Activated T-helper 1 cell treated with Interleukin-2 at 50 U/mL for 16 hours (primary cell): ENCODE measurements at places on chromosomes 13 and 19.

GRCh38 chr13:113934576-113934975, 39.3 kb downstream of the C13orf46 start:
- no peak for DNase-seq

GRCh38 chr19:49851456-49852259, 699 bp downstream of the PTOV1 start:
- DNase-seq = no peak

DNA sequence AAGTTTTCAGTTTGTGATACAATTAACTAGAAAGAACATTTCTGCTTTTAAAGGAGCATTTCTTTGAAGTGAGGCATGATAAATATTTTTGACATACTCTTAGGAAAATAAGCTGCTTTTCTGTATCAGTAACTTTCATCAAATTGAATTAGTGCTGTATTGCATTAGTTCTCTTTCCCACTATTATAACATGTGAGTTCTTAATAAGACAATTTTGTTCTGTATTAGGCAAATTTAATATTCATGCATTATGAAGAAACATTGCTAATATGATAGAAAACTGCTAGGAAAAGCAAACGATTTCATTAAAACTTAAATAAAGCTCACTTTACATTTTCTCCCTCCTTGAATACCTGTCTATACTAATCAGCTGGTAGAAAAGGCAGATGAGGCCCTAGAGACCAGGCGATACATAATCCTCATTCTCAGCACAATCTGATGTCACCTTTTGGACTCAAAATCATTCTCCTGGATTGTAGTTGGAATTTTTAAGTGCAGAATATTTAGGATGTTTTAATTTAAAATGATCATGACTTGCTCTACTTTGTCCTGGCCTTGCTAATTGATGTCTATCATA, 1636.8 kb downstream of the PCDH9 start:
- no peak for DNase-seq

GRCh38 chr13:27189192-27189591, 17.6 kb upstream of the USP12 start:
- no peak for DNase-seq
